SIG-M5 (cell line): ENCODE measurements at places on chromosomes 1 and 21.

- DNase-seq = no peak
Measured at GRCh38 chr1:231272880-231273279, 31.9 kb downstream of the GNPAT start.

- DNase-seq = no peak
Measured at GRCh38 chr1:109669246-109669948, 1.5 kb downstream of the GSTM2 start.

DNA sequence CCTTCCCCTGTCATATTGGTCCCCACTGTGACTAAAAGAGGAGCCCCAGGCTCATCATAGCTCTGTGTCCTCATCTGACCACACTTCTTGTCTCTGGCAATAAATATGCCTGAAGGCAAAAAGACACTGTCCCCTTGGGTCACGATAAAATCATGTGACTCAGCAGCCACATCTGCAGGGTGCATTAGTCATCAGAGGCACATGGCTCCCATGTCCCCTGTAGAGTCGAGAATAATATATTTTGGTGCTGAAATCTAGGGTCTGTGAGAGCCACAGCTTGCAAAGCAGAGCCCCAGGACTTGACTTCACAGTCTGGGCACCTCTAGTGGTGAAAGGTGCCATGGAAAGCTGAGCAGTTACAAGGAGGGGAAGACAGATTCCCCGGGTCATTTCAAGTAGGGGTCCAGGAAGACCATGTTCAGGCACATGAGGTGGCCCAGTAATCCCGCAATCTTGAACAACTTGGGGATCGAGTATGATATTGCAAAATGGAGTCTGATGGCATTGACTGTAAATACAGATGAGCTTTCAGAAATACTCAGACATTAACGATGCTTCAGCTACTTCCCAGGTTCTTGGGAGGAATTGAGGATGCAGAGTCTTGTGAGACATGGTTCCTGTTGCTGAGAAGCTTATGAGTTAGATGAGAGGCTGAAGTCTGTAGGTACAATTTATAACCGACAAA is 68.6 kb downstream of the SLC35F3 start:
- no peak for DNase-seq

DNA sequence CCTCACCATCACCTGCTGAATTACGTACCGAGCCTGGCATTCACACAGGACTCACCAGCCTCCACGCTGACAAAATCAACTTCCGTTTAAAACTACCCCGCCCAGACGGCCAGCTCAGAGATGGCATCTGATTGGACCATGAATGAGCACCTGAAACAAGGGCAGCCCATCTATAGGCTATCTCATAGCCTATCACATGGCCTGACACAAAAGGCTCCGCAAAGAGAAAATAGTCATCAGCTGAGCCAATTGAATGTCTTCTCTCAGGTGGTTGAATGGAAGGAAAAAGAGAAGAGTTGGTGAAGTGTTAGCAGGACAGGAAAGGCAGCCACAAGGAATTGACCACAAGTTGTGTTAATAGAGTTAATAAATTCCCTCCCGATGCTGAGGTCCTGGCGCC is 50.6 kb upstream of the ZC3H12A start:
- no peak for DNase-seq

DNA sequence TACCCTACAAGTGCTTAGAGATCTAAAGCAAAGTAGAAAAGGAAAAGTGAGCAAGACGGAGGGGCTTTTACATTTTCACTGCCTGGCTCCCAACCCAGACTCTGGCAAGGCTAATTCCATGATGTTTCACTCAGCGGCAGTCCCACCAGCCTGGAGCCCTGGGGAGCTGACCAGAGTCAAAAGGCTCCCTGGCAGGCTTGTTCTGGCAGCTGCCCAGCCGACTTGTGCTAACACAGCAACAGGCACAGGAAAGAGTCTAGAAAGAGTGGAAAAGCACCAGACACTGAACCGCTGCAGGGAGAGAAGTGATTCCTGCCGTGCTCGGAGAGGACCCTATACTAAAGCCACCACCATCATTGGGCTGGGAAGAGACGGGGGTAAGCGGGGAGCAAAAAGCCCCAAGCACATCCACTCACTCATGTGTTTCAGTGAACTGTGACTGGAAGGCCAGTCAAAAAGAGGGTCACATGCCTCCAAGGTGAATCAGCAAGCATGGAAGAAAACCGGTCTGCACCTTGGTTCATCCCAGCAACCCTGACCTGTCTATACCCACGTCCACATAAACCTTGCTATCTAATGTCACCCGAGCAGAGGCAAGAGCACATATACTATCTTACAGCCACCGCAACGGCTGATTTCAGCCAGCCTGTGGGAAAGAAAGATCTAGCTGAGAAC is 8.0 kb downstream of the SMIM12 start:
- DNase-seq = no peak

DNA sequence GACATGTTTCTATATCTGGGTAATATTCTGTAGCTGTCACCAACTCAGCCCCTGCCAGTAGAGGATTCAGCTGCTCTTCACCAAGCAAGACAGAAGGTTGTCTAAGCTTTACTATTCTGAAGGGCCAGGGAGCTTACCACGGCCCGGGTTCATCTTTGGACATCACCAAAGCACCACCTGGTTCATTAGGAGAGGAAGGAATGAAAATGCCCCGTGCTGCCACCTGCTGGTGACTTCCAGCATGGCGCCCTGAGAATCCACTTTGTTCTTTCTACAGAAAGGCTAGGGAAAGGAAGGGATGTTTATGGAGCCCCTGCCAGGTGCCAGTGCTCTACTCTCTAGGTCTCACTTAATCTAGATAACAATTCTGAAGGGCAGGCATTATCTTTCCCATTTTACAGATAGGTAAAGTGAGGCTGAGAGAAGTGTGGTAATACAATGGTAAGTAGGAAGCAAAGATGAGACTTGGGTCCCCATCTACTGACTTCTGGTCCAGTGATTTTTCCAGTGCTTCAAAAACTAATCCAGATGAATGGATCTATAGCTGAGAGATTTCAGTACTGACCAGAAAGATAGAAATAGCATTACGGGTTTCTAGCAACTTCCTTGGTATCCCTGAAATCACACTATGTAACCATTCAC is 79.5 kb downstream of the BEND5 start:
- no peak for DNase-seq

GRCh38 chr1:36097693-36098585 is 9.2 kb downstream of the ADPRS start:
- DNase-seq = no peak
